ENCODE measurements at places on chromosomes 3 and 15.

DNA sequence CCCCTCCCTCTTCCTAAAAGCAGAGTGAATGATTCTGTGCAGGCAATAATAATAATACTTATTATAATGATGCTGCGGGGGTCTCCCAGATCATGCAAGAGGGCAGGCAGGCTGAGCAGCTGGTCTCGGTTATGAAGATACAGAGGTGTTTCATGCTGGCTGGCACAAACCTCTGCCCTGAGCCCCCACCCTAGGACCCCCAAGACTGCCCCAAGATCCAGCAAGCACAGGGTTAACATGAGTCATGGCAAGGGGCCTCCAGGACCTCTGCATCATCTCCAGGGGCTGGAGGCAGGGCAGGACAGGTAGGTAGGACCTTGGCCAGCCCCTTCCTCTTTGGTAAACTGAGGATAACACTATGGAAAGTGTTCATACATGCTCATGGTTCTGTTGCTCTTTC lies 2.7 kb downstream of the MGLL start:
- DNase-seq = no peak

DNA sequence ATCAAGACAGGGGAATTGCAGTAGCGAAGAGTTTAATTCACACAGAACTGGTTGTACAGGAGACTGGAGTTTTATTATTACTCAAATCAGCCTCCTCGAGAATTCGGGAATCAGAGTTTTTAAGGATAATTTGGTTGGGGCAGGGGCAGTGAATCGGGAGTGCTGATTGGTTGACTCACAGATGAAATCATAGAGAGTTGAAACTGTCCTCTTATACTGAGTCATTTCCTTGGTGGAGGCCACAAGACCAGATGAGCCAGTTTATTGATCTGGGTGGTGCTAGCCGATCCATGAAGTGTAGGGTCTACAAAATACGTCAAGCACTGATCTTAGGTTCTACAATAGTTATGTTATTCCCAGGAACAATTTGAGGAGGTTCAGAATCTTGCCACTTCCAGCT lies 5.3 kb upstream of the ZNF770 start:
- DNase-seq = no peak

GRCh38 chr3:49358884-49359225 lies 702 bp upstream of the GPX1 start:
- no peak for DNase-seq

DNA sequence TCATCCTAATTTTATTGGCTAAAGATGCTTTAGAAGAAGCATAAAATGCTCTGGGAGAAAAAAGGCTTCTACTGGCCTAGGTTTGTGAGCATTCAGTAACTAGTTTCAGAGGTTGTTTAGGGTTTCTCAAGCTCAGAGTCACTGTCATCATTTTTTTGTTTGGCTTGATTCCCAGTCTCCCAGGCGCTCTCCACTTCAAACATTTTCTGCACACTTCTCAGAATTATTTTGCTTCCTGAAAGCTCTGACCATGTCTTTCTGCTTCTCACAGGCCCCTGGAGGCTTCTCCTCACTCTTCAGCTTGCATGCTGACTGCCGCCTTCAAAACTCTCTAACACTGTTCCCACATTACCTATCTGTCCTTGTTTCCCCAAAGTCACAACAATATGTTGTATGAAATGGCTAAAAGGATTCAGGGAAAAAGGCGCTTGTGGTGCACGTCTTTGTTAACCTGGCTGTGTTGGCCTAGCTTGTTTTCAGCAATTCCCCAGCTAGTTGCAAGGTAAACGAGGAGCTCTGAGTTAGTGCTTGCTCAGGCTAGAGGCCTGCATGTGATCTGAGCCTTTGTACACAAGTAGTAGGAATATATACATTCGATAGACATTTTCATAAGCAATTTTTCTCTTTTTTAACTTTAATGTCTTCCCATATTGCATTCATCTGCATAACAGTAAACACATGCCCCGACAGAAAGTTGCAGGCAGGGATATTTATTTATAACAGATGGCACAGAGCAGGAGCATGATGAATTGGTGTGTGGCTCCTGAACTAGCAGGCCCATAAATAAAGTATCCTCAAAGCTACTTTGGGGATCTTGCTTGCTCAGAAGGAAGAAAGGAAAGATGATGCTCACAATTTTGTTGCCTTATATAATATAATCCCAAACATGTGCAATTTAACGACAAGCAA lies 129.2 kb upstream of the DPH6 start:
- DNase-seq = peak; percentile 28

DNA sequence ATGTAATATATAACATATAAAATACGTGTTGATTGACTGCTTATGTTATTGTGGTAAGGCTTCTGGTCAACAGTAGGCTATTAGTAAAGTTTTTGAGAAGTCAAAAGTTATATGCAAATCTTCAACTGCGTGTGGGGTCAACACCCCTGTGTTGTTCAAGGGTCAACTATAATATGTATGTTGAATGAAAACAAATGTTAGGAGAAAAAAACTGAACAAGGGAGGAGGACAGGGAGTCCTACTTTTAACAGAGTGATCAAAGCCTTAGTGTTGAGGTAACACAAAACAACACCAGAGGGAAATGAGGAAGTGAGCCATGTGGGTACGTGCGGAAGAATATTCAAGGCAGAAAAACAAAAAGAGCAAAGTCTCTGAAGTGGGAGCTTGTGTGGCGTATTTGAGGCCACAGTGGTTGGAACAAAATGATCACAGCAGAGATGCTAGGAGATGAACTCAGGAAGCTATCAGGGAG lies 62.5 kb downstream of the SFMBT1 start:
- no peak for DNase-seq

GRCh38 chr3:37867144-37867543 lies 5.5 kb downstream of the CTDSPL start:
- no peak for DNase-seq

DNA sequence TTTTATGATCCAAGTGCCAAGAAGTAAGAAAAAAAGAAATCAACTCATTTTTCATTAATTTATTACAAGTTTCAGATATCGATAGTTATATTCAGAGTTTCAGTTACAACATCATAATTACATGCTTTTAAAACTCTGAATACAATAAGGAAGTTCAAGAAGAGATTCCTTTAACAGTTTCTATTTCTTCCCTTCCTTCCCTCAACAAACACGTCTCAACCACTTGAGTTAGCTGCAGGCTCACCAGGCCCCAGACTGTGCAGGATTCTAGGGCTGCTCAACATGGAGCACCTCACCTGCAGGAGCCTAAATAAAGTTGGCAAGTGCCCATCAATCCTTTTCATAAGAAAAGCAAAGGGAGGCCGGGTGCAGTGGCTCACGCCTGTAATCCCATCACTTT lies 79.2 kb upstream of the FNDC3B start:
- no peak for DNase-seq

DNA sequence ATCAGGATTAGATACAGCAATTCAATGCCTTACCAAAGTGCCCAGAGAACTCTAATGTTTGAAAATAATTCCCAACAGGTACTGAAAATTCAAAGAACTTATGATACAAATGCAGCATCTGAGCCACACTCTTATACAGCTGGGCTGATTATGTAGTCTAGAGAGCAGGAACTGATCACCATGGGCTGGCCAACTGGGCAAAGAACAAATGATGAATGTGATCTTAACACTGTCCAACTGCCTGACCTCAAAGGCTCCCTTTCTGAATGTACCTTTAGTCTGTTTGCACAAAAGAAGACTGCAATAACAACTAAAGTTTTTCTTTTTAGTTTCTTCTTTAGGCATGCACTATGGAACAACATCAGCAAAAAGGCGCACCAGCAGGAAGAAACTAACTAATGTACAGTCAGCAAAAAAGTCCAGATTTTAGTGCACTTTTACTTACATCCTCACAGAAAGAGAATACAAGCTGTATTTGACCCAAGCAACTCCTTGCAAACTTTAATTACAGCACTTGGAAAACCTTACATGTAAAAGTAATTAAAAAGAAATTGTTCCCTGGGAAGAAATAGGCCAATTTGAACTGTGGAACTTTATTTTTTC lies 1095.1 kb downstream of the IGSF11 start:
- DNase-seq = no peak

DNA sequence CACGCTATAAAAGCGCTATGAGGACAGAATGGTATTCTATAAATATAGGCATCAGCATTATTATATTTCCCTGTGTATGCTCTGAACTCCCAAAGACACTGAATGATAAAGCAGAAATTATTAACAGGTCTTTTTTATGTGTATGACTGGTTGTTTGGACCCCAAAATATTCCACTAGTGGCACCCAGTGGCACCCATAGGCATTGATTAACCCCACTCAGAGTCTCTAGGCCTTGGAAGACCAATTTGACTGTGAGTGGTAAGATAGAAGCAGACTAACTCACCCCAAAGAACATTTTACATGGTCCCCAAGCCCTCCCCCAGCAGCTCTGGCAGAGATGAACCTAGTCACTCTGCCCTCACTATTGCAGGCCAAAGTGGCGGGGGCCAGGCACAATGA lies 45.4 kb upstream of the UBE2E1 start:
- no peak for DNase-seq

- DNase-seq = no peak
These were observed 73.7 kb upstream of the WDR72 start for GRCh38 chr15:53833134-53833624.

DNA sequence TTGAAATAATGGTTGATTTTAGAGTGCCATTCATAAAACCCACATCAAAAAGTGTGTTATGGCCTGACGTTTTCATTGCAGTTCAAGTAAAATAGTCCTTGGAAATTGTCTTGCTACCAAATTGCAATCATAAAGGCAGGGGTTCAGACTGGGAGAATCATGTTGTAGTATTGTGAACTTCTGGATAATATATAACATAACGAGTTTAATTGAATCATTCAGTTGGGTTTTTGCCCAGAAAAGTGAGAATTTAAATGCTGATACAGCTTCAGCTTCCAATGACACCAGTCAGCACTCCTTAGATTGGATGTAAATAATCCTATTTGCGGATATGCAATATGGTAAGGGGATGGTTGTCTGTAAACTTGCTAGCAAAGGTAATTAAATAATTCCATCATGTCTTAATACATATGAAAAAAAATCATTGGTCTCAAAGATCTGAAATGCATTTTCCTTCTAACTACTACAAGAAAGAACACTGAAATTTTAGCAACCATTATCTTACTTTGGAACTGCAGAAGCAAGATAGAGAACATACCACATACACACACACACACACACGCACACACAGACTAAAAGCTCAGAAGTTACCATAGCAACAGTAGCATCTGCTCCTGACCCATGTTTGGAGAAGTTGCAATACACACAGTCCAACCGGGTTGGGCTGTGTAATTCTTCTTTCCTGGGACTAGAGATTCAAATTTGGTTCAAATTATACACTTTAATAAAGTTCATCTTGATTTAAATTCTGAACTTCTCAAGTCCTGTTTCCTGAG lies 686.2 kb upstream of the NR2F2 start:
- no peak for DNase-seq

DNA sequence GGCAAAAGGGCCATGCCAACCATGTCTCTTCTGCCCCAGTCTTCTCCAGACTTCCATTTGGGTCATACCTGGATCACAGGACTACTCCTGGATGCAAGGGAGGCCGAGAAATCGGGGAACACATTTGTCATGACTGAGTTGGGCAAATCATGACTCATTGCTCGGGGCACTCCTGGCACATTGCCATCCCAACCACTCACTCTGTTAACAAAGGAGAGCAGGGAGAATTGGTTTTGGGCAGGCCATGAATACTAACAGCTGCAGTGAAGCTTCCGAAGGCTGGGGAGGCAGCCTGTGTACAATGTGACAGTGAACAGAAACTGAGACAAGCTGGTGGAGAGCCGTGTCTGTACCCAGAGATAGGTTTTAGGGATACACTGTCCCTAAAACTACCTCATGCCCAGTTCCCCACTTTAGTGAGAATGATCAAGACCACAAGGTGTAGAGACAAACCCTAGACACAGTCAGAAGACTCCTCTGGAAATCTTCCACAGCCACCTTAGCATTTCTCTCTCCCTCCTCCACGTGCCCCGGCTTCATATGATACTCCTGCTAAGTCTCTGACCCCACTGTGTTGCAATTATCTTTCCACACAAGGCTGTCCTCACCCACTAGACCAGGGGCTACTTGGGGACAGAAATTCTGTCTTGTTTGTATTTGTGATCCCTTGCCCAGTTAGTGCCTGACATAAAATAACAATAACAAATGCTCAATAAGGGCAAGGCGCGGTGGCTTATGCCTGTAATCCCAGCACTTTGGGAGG lies 10.5 kb upstream of the BUB1B start:
- DNase-seq = no peak

DNA sequence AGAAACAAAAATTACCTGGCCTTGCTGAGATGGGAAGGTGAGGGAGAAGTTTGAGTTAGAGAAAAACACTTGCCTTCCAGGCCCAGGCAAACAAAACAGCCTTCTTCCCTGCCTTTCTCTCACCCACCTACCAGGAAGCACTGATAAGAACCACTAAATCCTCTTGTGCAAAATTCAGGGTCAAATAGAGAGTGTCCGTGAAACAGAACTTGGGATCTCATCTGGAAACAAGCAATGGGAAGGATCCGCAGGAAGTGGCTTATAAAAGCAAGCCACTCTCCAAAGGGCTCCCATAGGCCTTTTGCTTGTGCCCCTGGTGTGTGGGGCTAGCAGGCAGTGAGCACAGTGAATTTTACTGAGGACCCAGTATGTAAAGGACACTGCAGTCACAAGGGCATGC lies 11.0 kb downstream of the ADAMTS9 start:
- DNase-seq = no peak

DNA sequence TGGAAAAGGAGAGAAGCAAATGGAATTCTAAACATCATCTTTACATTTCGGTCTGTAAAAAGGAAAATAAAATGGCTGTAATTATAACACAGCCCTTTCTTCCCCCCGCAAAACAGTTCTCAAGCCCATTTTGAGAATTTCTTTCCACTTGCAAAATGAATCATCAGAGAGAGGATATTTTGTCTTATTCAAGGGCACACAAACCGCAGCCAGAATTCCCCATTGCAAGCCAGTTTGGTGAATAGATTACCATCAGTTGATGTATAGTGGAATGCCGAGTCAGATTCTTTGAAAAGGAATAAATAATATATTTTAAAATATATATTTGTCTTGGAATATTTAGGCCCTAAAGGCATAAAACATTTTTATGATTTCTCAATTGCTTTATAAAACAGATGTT lies 420.4 kb upstream of the SEMA6D start:
- no peak for DNase-seq

- no peak for DNase-seq
These were observed 32.1 kb downstream of the DTWD1 start for GRCh38 chr15:49652922-49653321.

DNA sequence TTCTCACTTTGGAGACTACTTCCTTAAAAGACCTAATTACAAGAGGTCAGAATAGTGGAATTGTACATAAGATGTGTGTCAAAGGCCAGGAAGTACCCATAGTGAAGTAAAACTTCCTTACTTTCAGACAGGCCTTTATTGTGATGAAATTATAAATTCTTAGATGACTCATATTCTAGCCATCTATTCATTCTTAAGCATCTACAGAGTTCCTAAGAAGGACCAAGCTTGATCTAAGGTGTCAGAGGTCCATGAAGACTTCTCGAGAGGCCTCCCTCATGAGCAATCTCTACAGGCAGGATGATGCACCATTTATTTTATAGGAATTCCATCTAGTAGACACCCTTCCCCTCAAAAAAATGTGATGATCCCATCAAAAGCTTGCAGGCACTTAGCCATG lies 493.3 kb downstream of the MAGI1 start:
- no peak for DNase-seq

GRCh38 chr3:35677797-35678196 lies 38.5 kb downstream of the ARPP21 start:
- DNase-seq = no peak

GRCh38 chr15:40445421-40445922 lies 4.7 kb downstream of the BAHD1 start:
- DNase-seq = no peak

All from NCI-H187 (cell line).